ENCODE measurements at places on chromosomes 2 and 18.

- DNase-seq: no peak
Measured at GRCh38 chr2:101187131-101187530, 35.9 kb upstream of the TBC1D8 start.

DNA sequence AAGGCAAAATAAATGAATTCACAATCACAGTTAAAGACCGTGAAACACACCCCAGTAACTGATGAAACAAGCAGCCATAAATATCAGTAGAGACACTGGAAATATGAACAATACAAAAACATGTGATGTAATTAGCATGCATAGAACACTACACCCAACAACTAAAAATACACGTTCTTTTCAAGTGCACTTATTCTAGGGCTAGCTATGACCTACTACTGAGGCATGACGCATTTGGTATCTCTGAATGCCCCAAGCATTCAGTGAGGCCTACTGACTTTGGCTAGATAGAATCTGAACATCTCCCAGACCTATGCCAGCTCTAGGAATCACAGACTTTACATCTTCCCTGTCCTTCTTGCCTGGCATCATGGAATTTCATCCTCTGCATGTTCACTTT lies 450.0 kb upstream of the ID2 start:
- no peak for DNase-seq

DNA sequence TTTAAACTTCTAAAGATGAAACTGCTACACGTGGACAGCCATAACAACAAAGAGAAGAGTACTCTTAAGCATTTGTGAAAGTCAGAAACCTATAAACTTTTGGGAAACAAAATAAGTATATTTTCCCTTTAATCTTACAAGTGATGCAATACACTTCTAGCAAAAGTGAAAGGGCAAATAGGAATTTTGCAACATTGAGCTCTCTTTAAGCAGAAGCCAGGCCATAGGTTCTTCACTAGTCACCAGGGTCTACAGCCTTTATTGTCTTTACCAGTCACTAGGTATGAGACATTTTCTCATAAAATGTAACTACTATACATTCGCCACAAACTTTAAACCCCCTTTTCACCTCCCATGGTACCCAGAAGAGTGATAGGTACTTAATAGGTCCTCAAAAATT lies 37.5 kb downstream of the SCN1A start:
- no peak for DNase-seq

- no peak for DNase-seq
Measured at GRCh38 chr2:535222-535621, 142.0 kb downstream of the TMEM18 start.

DNA sequence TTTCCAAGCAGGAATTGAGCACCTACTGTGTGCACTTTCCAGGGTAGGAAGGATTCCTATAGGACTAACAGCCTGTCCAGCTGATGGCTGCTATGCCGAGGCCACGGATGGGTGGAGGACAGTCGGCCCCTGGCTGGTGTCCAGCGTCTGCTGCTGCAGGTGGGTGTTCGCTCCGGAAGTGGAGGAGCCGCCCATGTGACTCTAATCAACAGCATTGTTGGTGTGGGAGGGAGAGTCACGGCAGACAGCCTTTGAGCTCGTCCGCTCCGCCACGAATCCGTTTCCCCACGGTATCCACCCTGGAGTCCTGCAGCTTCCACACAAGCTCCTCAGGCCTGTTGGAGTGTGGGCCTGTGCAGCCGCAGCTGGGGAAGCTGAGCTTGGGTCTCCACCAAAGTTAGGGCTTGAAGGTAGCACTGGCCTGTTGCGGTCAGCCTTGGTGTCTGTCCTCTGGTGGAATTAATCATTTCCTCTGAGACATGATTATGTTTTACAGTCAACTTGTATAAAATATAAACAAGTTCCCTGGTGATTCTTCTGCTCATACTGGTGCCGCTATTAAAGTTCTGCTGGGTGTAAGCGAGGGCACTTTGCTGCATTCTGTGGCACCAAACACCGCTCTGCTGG lies 185.9 kb upstream of the TPO start:
- no peak for DNase-seq

DNA sequence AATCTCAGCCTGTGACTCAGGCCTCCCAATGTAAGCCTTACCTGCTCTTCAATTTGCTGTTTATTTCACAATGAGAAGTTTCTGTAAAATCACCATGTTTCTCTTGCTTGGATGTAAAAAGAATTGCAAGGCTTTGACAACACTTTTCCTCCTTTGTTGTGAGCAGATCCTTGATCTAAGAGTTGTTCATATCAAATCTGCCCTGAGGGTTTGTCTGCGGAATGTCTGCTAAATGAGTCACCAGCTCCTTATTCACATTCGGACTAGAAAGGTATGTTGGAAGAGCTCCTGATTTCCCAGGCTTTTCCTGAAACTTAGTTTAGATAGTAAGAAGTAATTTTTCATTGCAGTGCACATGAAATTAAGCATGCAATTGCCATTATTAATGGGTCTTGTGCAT lies 268.2 kb upstream of the TCF4 start:
- DNase-seq: no peak
